Stimulated activated CD4-positive, alpha-beta T cell treated with anti-CD3 and anti-CD28 coated beads, Interleukin-1b, Interleukin-23, amount 100 ng/mL, for 1 hour (primary cell): ENCODE measurements at places on chromosomes 4 and X.

DNA sequence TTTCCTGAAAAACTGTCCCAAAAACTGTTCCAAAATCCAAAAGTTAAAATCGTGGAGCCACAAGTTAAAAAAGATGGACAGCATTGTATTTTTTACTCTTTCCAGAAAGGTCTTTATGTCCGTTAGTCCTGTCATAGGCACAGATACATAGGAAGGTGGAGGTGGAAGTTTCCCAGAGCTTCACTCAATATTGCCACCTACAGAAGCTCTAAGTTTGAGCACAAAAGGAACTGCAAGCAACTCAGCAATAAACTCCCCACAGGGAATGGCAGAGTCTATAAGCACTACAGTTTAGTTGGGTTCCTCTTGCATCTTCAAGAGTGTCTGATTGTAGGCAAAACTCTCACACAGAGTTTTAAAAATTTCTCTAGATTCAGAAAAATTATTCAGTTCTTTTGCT lies 22.0 kb upstream of the UGT2B4 start:
- no peak for DNase-seq

GRCh38 chrX:68708503-68709290 lies 61.2 kb downstream of the STARD8 start:
- DNase-seq = no peak

DNA sequence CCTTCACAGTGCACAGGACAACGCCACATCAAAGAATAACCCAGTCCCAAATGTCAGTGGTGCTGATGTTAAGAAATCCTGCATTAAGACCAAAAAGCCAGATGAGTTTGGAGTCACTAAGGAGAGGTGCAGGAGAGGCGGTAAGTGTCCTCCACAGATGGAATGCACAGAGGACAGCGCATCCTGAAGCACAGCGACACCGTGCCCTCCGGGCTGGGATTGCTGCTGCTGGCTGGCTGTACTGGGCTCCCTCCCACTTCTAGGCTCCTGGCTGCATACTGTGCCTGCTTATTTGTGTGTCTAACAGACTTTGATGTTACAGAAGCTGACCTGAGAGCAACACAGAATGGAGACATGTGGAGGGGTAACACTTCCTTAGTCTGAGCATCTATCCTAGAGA lies 325.6 kb upstream of the BOD1L1 start:
- DNase-seq = no peak

DNA sequence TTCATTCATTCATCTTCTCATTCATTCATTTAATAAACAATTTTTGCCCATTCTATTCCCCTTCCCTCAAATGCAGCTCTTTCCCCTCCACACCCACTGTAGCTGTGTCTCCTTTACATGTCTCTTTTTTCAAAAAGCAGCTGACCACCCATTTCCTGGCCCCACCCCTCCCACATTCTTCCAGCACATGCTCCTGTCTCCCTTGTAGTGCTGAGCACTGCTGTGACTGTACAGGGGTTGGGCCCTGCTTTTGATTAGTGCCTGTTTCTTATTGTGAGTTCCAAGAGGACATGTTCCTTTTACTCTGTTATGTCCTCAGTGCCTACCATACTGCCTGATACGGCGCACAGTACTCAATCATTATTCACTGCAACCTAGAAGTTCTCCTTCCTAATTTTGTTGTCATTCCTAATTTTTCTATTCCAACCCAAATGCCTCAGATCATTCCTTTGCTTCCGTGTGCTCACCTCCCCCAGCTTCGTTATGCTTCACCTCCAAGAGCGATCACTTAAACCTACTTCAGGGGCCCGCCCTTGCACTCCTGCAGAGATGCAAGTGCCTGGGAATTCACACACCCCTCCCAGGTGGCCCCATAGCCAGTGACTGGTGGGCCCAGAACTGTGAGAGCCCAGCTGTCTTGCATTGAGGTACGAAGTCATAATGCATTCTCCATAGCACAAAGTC lies 152.2 kb downstream of the STK32B start:
- DNase-seq = no peak

GRCh38 chrX:906586-906985 lies 276.0 kb downstream of the SHOX start:
- no peak for DNase-seq

DNA sequence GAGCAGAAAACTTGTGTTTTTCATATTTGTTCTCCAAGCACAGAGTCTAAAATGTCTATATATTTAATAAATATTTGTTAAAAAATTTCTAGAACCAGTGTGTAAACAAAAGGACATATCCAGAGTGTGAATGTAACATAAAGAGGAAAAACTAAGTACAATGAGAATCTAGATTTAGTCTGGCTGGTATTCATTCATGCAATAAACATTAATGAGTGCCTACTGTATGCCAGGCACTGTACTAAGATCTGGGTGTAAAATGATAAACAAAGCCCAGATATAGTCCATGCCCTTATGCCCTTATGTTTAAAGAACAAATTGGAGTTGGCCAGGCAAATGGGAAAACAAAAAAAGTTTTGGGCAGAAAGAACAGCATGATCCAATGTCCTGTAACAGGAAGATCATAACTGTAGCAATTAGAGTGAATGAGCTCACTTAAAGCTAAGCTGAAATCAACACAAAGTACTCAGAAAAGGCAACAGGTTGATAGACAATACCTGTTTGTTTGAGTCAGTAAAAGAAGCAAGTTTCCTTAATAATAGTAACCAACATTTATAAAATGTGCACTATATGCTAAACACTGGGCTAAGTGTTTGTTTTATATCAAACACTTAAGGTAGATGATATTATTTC lies 1.3 kb upstream of the TMLHE start:
- no peak for DNase-seq

DNA sequence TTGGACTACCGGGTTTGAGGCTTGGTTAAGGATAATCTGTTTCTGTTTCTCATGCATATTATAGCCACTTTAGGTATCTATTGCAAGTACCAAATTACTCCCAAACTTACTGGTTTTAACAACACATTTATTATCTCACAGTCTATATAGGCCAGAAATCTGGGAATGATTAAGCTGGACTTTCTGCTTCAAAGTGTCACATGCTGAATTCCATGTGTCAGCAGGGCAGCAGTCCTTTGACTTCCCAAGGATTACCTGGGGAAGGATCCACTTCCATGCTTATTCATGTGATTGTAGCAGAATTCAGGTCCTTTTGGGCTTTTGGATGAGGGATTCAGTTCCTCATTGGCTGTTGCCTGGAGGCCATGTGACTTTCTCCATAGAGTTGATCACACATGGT lies 349.0 kb upstream of the TRAM1L1 start:
- DNase-seq = no peak

DNA sequence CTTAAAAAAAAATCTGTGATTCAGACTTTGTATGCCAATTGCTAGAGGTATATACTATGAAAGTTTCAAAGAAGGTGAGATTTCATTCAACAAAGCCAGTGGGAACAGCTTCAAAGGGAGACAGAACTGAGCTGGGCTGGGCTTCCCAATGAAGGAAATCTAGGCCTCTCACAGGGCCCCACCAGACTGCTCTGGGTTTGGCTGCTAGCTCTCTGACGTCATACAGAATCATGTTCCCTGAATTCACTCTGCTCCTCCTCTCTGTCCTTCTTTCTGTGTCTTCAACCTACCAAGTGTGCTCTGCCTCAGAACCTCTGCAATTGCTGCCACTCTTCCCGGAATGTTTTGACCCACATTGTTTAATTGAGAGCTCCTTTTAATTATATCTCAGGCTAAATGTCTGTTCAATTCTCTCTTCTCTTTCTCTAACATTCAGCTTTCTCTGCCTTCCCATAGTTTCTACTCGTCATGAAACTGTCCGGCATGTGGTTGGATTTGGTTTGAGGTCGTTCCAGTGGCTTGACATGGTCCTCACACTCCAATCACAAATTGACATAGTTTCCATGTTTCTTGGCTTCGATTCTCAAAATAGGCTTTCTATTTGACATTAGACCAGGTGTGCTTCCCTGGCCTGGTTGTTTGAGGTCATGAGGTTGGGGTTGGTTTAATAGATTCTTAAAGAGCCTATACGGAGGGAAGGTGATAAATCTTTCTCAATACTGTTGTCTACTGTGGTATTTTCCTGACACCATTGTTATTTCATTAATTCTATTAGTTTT lies 282.1 kb upstream of the EMCN start:
- no peak for DNase-seq

DNA sequence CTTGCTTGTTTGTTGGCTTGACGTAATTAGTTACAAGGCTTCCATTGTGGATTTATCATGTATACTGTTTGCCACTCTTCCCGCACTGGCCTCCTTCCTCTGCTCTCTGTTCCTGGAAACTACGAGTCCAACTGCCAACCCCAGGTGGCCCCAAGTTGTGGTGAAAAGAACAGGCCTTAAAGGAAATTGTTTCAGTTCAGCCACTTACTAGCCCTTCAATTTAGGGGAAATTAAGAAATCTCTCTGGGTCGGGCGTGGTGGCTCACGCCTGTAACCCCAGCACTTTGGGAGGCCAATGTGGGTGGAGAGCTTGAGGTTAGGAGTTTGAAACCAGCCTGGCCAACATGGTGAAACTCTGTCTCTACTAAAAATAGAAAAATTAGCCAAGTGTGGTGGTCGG lies 28.0 kb downstream of the RBM47 start:
- no peak for DNase-seq

DNA sequence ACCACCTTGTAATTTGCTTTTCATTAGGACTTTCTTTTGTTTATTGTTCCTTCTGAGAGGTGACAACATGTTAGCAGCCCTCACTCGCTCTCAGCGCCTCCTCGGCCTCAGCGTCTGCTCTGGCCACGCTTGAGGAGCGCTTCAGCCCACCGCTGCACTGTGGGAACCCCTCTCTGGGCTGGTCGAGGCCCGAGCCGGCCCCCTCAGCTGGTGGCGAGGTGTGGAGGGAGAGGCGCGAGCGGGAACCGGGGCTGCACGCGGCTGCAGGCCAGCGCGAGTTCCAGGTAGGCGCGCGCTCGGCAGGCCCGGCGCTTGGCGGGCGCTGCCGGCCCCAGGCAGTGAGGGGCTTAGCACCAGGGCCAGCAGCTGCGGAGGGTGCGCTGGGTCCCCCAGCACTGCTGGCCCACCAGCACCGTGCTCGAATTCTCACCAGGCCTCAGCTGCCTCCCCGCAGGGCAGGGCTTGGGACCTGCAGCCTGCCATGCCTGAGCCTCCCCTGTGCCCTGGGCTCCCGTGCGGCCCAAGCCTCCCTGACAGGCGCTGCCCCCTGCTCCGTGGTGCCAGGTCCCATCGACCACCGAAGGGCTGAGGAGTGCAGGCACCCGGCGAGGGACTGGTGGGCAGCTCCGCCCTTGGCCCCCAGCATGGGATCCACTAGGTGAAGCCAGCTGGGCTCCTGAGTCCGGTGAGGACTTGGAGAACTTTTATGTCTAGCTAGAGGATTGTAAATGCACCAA lies 9.2 kb upstream of the AP1AR start:
- DNase-seq = no peak

DNA sequence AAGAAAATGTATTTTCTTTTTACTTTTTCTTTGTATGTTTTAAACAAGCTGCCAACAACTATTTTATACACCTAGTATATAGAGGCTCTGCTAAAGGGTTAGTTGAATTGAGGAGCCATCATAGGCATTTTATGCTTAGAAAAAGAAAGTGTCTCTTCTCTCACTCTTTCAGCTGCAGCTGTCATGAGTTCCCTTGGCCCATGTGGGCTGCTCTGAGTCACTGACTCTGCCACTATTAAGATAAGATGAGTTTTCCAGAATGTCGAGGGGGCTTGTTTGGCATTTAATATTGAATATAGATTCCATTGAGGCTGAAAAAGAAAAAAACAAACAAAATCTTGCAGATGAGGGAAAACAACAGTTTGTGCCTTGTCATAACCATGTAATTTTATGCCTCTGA lies 126.0 kb upstream of the PAQR3 start:
- DNase-seq = no peak

DNA sequence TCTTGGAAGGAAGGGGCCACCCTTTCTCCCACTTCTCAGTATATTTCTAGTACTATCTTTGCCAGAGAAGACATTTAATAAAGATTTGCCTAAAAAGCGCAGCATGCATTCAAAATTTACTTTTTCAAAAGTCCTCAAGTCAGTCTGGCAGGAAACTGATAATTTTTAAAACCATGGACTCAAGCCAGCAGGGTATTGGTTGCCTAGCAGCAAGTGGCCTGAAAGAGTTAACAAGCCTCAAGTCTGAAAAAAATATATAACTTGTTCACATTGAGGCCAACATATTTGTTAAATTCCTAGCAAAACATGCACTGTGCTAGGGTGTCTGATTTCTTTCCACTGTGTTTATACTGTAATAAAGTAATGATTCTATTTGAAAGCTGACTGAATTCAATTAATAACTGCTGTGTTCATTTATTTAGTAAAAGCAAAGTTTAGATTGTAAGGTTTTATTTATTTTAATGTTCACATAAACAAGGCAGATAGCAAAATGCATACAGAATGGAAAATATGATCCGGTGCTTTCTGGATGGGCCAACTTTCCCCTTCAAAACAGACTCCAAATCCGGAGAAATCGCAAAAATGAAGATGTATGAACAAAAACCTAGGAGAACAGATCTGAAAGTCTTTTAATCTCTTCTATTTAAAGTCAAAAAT lies 218.5 kb upstream of the FGF13 start:
- no peak for DNase-seq

DNA sequence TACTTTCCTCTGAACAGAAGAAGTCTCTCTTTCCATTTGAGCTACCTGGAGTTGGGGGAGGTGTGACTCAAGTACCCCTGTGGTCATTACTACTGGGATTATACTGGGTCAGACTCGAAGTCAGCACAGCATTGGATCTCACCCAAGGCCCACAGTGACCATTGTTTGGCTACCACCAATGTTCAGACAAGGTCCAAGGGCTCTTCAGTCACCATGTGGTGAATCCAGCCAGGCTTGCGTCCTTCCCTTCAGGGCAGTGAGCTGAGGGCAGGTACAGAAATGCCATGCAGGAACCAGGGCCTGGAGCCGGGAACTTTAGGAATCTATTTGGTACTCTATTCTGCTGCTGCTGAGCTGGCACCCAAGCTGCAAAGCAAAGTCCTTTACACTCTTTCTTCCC lies 5.5 kb upstream of the SLC4A4 start:
- no peak for DNase-seq

- no peak for DNase-seq
Observed at GRCh38 chr4:159221280-159221679, 118.4 kb downstream of the RAPGEF2 start.

GRCh38 chr4:184100297-184100885 lies 117.3 kb downstream of the ENPP6 start:
- DNase-seq = peak; percentile 22

- DNase-seq = no peak
Observed at GRCh38 chr4:25928379-25929297, 14.6 kb downstream of the SMIM20 start.

- no peak for DNase-seq
Observed at GRCh38 chr4:116229420-116229819, 856.0 kb downstream of the TRAM1L1 start.

DNA sequence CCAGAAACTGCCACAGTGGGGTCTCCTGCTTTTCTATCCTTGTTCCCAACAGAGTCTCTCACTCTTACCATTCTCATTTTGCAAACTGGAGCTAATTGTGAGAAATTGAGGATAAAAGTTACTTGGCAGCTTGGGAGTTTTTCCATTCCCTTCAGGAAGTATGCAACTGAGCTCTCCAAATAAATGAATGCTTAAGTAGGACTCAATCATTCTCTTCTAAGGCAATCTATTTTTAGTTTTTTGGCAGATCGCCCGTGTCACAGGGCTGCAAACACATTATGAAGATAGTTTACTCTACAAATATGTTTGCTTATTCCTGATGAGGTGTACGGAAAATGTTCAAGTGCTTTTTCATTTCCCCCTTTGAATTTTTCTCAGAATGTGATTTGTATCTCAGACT lies 5.3 kb downstream of the ASB11 start:
- no peak for DNase-seq
